ENCODE measurements at places on chromosomes 2 and 18.
A peak's percentile ranks its signal among the peaks of the same experiment; 100 is the strongest.

DNA sequence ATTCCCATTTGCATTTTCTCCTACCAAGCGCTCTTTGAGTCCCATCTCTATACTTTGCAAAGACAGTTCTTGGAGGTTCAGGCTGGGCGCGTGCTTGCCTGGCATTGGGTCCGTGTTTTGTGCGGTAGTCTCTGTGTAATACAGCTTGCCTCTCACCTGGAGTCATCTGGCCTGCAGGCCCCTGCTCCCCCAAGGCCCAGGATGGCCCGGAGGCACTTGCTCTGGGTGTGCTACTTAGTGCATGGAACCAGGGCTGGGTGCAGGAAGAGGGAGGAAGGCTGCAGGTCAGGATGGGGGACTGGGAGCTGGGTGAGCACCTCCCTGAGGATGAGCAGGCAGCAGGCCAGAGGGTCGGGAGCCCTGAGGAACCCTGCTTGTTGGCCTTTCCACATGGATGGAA is 220.9 kb downstream of the LDLRAD4 start:
- no peak for DNase-seq

DNA sequence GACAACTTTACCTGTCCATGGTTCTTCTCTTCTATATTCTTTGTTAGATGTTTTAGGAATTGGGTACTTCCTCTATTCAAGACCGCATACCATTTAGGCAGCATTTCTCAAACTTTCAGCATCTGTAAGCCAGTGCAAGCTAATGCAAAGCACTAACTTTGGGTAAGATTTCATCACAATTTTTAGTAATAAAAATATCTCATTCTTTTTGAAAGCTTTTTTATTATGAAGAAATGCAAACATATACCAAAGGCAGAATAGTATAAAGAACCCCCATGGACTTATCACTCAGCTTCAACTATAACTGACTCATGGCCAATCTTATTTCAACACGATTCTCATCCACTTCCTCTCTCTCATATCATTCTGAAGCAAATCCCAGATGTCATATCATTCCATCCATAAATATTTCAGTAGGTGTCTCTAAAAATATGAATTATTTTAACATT is 32.9 kb downstream of the INO80C start:
- DNase-seq = no peak

DNA sequence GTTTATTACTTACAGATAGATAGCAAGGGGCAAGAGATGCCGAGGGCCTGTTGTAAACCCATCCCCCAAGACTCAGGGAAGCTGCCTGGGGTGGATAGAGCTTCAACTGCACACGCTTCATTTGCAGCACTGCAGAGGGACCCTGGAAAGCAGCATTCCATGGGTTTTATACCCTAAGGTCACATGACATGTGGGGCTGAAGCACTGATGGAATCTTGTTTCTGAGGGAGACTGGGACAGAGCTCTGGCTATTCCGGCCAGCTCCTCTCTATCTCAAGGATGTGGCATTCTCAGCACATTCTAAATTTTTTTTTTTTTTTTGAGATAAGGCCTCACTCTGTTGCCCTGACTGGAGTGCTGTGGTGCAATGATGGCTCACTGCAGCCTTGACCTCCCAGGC is 300.1 kb downstream of the MYCN start:
- no peak for DNase-seq

DNA sequence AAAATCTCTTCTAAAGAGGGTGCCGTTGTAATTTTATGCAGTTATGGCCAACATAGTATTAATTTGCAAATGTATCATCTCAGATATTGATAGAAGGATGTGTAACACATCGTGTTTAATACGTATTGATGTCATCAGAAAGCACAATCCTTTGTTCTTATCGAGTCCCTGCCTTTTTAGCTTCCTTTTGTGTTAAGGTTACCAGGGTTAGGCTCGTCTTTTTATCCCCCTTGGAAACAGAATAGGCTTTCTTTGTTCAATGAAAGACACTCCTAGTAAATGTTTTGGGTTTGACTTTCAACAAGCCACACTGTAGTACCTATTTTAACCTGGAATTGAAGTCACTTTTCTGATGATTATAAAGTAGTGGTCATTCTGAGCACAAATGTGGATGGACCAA is 136.2 kb downstream of the WDR7 start:
- DNase-seq = no peak

- peak; percentile 91 for DNase-seq
Measured at GRCh38 chr2:126970583-126970982, 71.9 kb downstream of the TEX51 start.

- peak; percentile 82 for DNase-seq
Measured at GRCh38 chr2:47501374-47502200, 98.6 kb downstream of the MSH2 start.

DNA sequence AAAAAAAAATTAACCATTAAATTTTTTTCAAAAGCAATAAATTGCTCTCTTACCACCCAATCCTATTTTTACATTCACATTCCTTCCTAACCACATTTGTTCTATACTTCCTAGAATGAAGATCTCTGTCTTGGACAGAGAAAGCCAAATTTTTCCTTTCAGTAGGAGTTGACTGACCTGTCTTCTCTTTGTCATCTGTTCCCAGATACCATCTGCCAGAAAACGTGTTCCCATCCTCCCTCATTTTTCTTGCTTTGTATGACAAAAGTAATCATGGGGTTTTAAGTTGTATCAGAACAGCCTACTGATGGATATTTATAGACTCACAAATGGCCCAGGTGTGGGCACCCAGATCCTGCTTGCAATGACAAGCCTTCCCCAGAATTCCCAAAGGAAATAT is 182.1 kb downstream of the CYP26B1 start:
- no peak for DNase-seq

GRCh38 chr18:78460558-78460957 is 519.1 kb upstream of the SALL3 start:
- DNase-seq = no peak

- DNase-seq = peak; percentile 48
Measured at GRCh38 chr2:38835015-38835601, 40.6 kb downstream of the DHX57 start.
